H9 (cell line): ENCODE measurements at places on chromosomes 1 and 21.

DNA sequence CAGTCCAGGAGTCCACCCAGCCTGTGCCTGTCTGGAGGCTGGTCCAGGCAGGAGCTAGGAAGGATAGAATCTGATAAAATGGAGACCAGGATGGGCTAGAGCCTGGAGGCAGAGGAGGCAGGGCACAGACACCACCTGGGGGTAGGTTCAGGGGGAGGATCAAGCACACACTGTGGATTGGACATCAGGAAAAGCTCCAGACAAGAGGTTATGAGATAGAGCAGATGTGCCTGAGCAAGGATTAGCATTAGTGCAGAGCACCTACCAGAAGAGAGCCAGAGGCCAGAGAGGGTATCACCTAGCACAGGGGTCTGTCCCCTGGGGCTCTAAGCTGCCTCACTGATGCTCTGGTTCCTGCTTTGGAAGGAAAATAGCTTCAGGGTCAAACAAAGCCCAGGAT, 216.7 kb upstream of the ZC3H12A start:
- peaks cover 2% of the 10 kb centered on the region; the same call in 1 of the 2 replicates for H3K4me1 ChIP-seq
- no peak overlapping the region for H3K4me3 ChIP-seq
- no peaks in the 10 kb centered on the region for H3K36me3 ChIP-seq

- H3K4me1 ChIP-seq = peaks cover 3% of the 10 kb centered on the region; the same call in 1 of the 2 replicates
- peaks cover 16% of the 10 kb centered on the region for H3K36me3 ChIP-seq
- no peak overlapping the region for H3K4me3 ChIP-seq
- H3K27ac ChIP-seq = no peak overlapping the region
- no peak for DNase-seq
Observed at GRCh38 chr1:62240651-62241370, 46.2 kb downstream of the L1TD1 start.

DNA sequence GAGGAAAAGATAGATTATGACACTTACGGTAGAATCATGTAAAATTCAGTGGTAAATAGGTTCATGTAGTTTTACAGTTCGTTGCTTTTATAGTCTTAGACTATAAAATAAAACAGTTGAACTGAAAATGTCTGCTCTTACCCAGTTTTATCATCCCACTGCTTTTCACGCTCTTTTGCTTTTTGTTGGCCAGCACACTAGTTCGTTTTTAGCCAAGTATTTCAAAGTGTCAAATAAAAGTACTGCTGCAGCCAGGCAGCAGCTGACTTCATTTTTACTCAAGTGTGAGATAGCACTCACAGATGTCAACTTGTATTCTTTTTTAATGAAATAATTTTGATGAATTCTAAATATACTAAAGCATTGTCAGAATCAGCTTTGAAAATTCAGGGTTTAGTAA, 18.5 kb upstream of the BTG3 start:
- no peaks in the 10 kb centered on the region for H3K36me3 ChIP-seq
- H3K27ac ChIP-seq = no peak overlapping the region
- DNase-seq = no peak
- no peak overlapping the region for H3K4me3 ChIP-seq
- H3K4me1 ChIP-seq = no peaks in the 10 kb centered on the region

DNA sequence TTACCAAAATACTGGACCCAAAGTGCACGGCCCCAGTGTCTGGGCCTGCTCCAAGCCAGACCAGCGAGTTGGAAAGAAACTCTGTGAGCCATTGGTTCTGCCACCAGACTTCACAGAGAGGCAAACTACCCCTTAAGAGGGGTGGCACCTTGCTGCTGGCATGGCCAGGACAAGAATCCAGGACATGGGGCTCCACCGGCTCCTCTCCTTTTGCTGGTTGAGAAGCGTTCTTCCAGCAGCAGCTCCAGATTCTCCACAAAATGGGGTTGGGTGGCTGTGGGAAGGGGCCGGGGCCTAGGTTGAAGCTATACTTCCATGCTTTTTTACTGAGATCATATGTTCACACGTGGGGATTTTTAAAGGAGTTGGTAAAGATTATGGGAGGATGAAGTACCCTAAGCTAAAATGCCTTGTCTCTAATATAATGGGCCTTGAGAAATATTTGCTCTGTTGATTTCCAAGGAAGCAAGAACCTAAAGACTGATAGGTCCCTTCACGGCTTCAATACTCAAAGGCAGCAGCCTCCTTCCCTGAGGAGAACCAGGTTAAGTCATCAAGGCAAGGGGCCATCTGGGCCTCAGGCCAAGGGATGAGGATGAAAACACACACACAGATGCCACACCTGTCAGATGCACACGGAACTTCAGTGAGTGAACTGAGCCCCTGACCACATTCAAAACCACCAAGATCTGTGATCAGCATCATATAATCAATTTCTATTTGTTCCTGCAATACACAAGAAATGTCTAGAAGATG, 3.1 kb downstream of the C1orf198 start:
- H3K4me3 ChIP-seq = no peak overlapping the region
- DNase-seq = no peak
- H3K27ac ChIP-seq = no peak overlapping the region
- H3K27me3 ChIP-seq = peaks cover 5% of the 10 kb centered on the region

DNA sequence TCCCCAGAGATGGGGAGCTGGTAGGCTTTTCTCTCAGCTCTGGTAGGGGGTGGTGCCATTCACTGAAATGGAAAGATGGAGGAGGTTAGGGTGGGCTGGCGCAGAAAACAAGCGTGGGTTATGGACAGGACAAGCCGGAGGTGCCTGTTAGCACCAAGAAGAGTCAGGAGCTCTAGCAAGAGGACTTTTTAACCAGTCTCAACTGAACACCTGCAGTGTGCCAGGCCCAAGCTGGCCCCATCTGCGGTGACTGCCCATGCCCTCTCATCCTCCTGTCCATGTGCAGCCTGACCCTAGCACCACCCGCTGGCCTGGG, 254.4 kb downstream of the RHOU start:
- H3K27ac ChIP-seq = no peak overlapping the region
- peaks cover 8% of the 10 kb centered on the region; the same call in 1 of the 2 replicates for H3K4me1 ChIP-seq
- no peaks in the 10 kb centered on the region for H3K36me3 ChIP-seq

- H3K36me3 ChIP-seq = peaks cover 35% of the 10 kb centered on the region
- H3K4me3 ChIP-seq = no peak overlapping the region
- H3K27me3 ChIP-seq = no peaks in the 10 kb centered on the region
- no peak for DNase-seq
- no peak overlapping the region for H3K27ac ChIP-seq
Observed at GRCh38 chr1:224348137-224348536, 8.5 kb upstream of the CNIH4 start.
